ENCODE measurements at places on chromosomes 7 and 10.

DNA sequence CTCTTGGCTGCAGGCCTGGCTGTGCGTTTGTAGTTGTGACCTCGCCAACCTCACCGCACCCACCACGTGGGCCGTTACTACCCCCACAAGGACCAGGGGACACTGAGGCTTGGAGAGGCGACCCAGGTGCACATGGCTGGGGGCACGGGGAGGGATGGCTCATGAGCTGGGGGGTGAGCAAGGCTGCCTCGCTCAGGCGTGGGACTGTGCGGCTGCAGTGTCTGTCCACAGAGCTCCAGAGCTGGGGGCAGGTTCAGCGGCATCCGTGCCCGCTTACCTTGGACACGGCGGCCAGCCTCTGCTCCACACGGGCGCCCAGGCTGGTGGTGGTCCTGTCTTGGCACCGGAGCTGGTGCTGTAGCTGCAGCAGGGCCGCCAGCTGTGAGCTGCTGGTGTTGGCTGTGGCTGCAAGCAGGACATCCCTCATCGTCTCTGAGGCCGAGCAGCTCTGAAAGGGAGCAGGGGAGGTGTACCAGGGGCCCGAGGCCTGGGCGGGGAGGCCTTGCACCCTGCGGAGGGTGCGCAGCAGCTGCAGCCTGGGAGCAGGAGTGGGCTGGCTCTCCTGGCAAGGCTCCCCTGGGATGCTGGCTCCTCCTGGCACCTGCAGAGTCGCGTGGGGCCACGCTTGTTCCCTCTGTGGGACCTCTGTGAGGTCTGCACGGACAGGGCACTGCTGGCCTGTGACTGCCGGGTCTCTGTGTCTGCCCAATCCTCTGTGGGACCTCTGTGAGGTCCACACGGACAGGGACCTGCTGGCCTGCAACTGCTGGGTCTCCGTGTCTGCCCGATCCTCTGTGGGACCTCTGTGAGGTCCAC lies 60.0 kb upstream of the NKX6-2 start:
- no peak for DNase-seq

DNA sequence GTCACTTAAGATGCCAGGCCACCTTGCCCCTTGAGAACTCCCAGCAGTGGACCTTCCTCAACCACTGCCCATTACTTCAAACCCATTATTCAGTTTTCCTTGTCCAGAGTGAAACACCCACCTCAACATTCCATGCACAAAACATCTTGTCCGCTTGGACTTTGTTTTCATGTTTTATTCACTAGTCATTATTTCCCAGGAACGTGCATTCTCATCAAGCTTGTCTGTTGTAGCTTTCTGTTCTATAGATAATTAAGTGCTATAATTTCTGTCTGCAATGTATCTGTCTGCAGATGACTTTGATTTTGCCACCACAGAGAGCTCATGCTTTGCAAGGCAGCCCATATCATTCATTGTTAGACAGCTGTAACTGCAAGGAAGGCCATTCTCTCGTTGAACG lies 117.4 kb downstream of the RAB18 start:
- DNase-seq: no peak

DNA sequence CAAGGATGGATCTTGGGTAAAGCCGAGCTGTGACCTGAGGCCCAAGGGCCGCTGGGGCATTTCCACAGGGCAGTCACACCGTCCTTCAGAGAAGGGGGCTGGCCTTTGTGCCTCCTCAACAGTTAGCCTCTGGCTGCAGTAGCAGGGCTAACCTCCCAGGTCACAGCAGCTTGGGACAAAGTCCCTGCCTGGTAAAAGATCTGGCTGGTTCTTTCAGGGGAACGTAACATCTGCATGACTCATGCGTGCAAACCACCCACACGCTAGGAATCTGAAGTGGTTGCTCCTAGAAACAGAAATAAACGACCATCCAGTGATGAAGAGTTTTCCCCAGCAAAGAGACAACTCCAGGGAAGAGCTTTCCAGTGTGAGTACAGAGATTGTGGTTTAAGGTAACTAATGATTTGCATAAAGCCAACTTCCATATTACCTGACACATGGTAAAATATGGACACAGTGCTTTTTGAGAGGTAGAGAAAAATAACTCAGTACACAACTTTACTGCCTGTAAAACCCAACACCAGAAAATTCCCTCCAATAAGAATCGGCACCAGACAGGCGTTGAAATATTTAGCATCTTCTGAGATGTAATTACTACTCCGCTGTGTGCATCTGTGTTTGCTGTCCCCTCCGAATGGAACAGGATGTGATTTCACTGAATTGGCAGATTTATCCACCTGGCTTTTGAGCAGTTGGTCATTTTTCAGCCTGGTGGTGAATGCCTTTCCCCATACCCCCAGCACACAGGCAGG lies 84.9 kb upstream of the ADRB1 start:
- DNase-seq: no peak

GRCh38 chr7:135558337-135558767 lies 635 bp downstream of the NUP205 start:
- DNase-seq: peak; percentile 78

GRCh38 chr10:72297281-72297804 lies 23.6 kb downstream of the DDIT4 start:
- peak; percentile 66 for DNase-seq

DNA sequence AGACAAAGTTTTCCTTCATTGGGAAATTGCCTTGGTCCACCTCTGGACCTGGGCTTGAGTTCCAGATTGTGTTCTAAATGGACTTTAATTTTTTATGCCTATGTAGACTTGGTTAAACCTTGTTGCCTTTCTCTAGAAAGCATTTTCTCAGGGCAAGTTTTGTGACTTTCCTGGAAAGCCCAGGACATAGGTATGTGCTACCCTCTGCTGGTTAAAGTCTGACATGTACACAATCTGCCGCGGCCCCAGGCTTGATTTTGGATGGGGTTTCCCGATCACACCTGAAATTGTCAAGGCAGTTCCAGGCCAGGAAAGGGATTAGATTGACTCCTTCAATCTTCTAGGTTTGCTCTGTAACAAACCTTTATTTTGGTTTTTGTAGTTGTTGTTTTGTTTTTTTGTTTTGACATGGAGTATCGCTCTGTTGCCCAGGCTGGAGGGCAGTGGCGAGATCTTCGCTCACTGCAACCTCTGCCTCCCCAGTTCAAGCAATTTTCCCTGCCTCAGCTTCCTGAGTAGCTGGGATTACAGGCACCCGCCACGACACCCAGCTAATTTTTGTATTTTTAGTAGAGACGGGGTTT lies 14.1 kb upstream of the AKR1B10 start:
- peak; percentile 20 for DNase-seq

GRCh38 chr10:14571866-14572507 lies 202.7 kb downstream of the FAM107B start:
- no peak for DNase-seq
